ENCODE measurements at places on chromosomes 13 and 19. TPM values are rescaled to one million over a fixed set of nuclear protein-coding genes. Genes with fewer than 3 reads are reported as not detected.

DNA sequence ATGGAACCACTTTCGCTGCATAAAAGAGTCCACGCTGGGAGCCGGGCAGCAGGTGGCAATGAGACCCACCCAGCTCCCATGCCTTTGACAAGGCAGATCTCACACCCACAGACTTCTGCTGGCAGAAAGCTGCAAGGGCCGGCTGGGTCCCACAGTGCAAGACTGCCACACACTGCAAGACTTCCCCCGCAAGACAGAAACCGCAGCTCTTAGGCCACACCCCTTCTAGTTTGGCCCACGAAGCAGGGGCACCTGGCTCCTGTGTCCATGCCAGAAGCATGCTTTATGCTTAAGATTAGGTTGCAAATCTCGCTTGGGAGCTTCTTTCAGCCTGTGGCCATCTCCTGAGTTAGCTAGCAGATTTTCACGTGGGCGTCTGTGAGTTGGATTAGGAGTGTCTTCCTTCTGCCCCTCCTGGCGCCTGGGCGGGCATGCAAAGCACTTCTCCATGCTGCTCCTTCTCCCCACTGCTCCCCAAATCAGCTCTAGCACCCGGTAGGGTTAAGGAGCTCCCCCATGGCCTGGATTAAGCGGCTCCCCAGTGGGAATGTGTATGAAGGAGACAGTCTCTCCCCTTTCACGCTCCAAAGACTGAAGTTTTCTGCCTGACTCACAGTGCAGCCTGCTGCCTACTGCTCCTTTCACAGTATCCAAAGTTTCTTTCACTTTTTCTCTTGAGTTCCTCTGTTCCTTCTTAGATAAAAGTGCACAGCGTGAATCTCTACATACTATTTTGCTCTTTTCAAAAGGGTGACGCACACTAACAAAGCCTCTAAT lies 17.7 kb downstream of the GPC6 start:
- peak; percentile 26 for DNase-seq

- no peak for DNase-seq
These were observed 6.5 kb upstream of the CDC34 start for GRCh38 chr19:525029-525428.

GRCh38 chr13:35483761-35484160 lies 7.3 kb upstream of the MAB21L1 start:
- DNase-seq: no peak

DNA sequence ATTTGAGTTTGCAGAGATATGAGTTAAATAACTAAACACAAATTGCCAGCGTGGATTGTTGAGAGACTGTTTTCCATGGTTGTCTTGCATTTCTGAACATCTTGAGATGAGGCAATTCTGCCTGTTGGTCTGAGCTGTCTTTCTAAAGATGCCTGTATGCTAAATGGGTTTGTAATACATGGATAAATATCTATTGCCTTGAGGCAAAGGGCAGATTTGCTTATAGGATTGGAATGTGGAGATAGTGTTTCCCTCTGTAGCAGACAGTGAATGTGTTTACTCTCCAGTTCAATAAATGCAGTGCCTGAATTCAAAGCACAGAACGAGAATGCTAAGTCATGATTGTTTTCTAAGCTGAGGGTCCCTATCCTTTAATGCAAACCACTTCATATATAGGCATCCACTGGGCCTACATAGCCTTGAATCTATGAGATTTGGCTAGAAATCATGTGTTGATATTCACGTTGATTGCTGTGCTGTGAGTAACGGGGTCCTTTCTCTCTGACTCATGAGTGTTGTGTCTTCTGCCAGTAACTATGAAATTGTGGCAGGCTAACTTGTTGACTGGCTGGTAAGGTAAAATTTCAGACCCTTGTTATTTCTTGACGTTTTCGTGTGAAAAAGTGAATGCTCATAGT lies 2554.8 kb downstream of the PCDH9 start:
- DNase-seq: no peak

DNA sequence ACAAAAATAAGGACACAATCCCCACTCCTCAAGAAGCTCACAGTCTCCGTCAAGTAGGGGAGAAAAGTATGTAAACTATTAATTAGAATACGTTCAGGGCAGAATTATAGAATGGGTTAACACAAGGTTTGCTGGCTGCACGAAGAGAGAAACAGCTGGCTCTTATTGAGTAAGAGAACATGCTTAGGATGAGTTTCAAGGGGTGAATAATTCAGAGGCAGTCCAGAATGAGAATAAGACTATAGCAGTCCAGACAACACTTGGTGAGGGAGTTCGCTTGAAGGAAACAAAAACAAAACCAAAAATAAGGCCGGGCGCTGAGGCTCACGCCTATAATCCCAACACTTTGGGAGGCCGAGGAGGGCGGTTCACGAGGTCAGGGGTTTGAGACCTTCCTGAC lies 61.9 kb downstream of the THSD1 start:
- no peak for DNase-seq

- peak; percentile 65 for DNase-seq
These were observed 17.2 kb downstream of the LDLR start for GRCh38 chr19:11106477-11106876.

GRCh38 chr19:40625406-40626120 lies 24.4 kb downstream of the LTBP4 start:
- no peak for DNase-seq

GRCh38 chr13:33015241-33015668 lies 968 bp upstream of the KL start:
- no peak for DNase-seq

DNA sequence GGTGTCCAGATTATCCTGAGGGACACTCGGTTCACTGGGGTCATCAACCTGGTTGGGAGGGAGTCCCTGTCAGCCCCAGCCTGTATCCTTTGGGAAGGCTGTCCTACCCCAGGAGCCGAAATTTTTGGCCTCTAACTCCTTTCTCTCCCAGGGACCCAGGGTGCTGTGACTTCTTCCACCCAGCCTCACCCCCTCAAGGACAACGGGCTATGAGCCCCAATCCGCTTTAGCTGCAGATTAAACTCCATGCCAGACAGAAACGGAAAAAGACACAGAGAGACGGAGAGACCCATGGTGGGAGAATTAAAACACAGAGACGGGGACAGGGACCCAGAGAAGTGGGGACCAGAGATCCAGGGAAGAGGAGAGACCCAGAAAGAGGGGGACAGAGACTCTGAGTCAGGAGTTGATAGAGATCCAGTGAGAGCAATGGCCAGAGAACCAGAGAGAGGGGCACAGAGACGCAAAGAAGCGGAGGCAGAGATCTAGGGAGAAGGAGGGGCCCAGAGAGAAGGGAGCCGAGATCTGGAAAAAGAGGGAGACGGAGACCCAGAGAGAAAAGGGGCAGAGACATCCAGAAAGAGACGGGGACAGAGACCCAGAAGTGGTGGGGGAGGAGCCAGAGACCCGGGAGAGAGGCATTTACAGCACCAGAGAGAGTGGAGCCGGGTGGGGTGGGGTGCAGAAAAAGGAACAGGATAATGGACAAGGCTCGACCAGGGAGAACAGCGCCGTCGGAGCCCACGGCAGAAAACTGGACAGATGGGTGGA lies 703 bp downstream of the SLC17A7 start:
- no peak for DNase-seq

- DNase-seq: no peak
These were observed 721 bp downstream of the TNFSF11 start for GRCh38 chr13:42574435-42575311.

DNA sequence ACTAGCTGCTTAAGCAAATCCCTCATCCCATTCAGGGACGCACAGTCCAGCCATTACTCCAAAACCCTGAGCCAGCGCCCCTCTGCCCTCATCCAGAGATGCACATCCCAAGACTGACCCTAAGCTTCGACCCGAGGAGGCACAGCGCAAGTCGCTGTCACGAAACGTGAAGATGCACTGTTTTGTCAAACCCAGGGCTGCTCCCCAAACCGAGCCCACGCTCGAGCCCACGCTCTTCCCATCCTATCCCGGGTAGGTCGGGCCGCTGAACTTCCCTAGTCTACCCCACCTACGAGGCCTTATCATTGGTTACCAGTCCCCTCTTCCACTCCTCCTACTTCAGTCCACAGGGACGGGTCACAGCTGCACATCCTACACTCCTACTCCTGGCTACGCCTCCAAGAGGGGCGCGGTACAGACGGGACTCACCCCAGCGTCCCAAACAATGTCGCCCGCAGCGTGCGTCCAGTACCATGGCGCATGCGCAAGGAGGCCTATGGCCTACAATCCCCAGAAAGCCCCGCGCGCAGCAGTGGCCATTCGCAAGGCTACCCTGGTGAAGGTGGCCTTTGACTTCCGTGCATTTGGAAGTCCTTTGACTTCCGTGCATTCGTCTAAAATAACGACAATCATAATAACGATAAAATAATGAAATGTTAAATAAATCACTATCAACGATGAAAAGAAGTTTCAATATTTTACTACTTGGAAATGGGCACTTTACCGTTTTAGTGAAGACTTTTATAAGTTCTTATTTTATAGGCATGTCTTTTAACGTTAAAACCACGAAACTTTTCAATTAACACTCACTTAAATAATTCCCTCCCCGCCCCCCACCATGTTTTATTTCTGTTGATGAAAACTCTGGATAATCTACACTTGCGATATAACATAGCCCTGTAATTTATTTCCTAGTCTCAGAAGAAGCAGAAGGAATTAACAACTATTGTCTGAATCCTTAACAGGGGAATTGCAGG lies at the start of gene ZNF285:
Gene ZNF285, minus strand, starts transcription at position 470 of the 977 bp plus-strand sequence. CDS start 4,395 bp downstream, outside the sequence.
- DNase-seq: peak; percentile 98

GRCh38 chr19:16148443-16149229 lies 5.2 kb downstream of the HSH2D start:
- DNase-seq: no peak

DNA sequence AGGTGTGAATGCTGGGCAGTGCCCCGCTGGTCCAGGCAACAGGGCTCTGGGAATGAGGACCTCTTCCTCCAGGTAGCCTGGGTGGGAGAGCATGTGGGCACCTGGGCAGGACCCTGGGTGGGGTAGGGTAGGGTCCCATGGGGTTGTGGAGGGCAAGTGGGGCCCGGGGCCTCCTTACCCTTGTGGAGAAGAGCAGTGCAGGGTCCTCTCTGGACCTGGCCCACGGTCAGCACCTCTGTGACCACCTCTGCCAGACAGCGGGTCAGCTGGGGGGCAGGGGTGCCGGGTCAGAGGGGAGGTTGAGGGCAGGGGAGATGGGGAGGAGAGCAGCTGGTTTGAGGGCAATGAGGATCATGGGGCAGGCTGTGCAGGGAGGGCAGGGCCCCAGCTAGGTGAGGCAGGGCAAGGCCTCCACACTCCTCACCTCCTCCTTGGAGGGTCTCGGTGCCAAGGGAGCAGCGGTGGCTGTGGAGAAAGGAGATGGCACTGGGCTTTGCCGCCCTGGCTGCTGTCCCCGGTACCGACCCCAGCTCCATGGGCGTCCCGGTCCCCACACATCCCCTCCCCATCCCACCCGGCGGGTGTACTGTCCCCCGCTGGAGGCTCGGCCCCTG lies 491 bp downstream of the CCER2 start:
- DNase-seq: no peak

DNA sequence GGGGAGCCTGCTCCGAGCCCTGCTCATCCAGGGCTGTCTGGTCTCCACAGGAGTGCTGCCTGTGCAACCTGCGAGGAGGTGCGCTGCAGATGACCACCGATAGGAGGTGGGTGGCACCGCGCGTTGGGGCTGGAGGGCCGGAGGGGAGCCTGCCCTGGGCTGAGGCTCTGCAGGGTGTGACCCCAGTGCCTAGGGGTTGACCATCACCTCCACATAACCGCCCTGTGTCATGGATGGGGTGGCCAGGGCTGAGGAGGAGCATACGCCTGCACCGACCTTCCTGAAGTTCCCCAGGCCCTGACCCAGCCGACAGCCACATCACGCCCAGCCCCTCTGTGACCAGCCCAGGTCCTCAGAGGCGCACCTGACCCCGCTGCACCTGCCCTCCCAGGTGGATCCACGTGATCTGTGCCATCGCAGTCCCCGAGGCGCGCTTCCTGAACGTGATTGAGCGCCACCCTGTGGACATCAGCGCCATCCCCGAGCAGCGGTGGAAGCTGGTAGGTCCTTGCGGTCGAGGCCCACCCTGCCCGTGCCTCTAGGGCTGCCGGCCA lies 168.7 kb downstream of the KDM4B start:
- no peak for DNase-seq

DNA sequence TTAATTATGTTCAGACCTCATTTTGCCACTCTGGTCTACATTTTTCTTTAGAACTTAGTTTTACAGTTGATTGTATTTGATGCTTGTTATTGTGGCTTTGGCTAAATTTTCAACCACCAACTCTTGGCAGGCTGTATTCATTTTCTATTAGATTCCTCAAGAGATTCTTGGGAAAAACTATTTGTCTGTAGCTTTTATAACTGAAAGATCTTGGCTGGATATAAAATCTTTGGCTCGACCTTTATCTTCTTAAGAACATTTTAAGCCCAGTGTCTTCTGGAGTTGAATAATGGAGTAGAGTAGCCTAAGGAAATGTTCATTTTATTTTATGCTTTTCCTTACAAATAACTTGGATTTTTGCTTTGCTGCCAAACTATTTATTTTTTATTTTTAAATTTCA lies 848.5 kb downstream of the PCDH17 start:
- DNase-seq: no peak

KISS1R gene
- total RNA-seq: not detected

ADM5 gene
- total RNA-seq: 1.1 TPM

CYP2A6 gene
- total RNA-seq: not detected

C19orf81 gene
- 1.3 TPM for total RNA-seq

SCGB2B2 gene
- total RNA-seq: 0.65 TPM

ZNF681 gene
- 0.85 TPM for total RNA-seq

CAPN12 gene
- 0.77 TPM for total RNA-seq

Data from left cardiac atrium (tissue), 4 donors.